ENCODE measurements at places on chromosomes 2 and 18. TPM values are rescaled to one million over a fixed set of nuclear protein-coding genes. Genes with fewer than 3 reads are reported as not detected.
A peak's percentile ranks its signal among the peaks of the same experiment; 100 is the strongest.

DNA sequence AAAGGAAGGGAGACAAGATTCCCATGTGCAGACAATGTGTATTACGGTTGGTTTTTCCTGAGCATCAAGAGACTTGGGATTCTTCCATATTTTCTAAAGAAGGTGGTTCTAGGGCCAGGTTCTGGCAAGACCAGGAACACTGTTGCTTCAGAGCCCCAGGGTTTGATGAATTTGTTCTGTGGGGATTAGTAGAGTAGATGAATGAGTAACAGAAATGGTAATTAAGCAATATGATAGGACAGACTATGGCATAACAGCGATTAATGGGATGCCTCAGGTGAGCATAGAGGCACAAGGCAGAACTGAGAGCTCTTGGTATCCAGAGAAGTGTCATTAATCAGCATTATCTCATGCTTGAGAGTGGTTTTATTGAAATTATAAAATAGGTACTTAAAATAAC lies 82.8 kb upstream of the PNPT1 start:
- no peak for DNase-seq

GRCh38 chr2:176553685-176554100 lies 284.5 kb downstream of the MTX2 start:
- DNase-seq: peak; percentile 38

DNA sequence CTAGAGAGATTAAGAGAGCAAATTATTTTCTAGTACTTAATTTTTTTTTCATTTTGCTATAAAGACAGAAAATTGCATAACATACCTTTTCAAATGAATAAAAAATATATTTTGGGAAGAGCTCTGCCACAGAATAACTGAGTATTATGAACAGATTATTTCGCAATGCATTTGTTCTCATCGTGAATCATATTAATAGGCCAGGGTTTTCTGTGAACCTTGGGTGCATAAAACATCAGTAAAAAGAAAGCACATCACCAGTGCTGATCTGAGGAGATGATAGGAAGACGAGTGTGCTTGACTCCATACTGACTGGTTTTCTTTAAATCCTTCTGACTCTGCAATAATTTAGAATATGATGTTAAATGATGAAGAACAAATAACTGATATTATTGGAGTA lies 409.1 kb downstream of the CPS1 start:
- DNase-seq: no peak

DNA sequence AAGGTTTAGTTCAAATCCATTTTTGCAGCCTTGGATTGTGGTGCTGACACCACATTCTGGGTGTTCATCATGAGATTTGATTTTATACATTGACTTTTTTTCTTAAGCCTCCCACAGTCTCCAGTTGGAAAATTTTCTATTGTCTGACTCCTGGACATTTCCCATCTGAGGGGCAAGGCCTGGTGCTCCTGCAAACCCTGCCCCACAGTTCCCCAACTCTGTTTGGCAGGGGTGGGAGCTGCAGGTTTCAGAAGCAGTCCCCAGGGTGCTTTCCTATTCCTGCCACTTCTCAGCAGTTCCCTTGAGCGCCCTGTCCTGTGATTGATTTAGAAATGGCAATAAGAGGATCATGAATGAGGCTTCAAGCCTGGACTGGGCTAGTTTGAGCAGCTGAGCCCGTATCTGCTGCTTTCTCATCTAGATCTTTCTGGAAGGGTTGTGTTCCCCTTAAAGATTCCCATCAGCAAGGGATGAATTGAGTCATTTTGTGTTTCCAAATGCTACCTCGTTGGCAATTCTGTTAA lies 77.0 kb downstream of the CIB4 start:
- DNase-seq: no peak

GRCh38 chr2:232890896-232891601 lies 21.0 kb downstream of the SNORC start:
- DNase-seq: peak; percentile 45

GRCh38 chr18:5997361-5997760 lies 102.0 kb upstream of the TMEM200C start:
- no peak for DNase-seq

SOWAHC gene
- total RNA-seq: 13.5 TPM

GRCh38 chr2:64283641-64284361 lies 139.6 kb upstream of the PELI1 start:
- DNase-seq: no peak

- DNase-seq: no peak
Observed at GRCh38 chr18:34933909-34934661, 107.1 kb upstream of the MAPRE2 start.

MFSD2B gene
- not detected for total RNA-seq

DNA sequence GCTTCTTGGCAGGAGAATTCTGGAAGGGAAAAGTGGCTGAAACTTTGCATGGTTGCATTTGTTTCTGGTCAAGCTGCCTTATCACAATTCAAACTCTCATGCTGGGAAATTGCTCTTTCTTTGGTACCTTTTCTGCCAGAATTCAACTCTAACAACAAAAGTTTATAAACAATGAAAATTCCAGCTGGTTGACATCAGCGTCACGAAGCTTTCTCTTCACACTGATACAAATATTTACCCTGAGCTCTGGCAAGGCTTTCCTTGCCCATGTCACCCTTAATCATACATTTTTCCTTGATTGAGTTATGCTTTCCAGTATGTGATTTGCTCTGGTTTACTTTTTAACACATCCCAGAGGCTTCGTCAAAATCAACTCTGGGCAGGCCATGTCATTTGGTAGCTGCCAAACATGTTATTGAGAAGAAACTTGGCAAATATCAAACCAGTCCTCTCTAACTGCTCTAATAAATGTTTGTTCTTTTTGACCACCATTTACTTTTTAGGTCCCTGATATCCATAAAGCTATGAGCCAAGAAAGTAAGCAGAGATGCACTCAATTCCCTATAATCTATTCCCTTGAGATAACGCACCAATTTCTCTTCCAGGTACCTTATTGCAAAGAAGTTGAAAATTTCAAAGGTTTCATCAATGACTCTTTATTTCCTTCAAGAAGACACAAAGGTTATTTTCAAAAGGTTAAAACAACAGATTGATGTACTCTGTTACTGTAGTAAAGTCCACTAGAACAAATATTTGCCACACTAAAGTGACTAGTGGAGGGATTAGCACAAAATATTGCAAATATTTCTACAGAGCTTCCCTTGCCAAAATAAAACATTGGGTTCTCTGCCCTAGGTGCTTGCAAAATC lies 1241.1 kb upstream of the ZEB2 start:
- DNase-seq: no peak

DNA sequence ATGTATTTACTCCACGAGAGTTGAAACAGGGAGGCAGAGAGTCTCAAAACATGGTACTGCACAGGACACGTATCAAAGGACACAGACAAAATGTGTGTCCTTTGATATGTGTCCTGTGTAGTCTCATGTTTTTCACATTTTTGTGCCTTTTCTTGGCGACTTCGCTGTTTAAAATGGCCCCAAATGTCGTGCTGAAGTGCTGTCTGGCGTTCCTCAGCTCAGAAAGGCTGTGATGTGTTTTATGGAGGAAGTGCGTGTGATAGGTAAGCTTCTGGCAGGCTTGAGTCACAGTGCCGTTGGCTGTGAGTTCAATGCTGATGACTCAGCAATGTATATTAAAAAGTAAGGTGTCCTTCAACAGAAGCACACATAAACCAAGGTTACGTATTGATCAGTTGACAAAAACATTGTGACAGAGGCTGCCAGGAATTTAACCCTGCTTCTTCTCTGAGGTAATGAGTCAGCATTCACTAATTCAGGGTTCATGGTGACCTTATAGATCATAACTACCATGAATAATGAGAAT lies 78.2 kb downstream of the DYSF start:
- DNase-seq: no peak

- DNase-seq: no peak
Observed at GRCh38 chr18:61334951-61335683, 1.9 kb downstream of the CDH20 start.

GRCh38 chr2:143577489-143577888 lies 448.3 kb downstream of the ARHGAP15 start:
- no peak for DNase-seq

METTL21A gene
- total RNA-seq: 22.7 TPM

DNA sequence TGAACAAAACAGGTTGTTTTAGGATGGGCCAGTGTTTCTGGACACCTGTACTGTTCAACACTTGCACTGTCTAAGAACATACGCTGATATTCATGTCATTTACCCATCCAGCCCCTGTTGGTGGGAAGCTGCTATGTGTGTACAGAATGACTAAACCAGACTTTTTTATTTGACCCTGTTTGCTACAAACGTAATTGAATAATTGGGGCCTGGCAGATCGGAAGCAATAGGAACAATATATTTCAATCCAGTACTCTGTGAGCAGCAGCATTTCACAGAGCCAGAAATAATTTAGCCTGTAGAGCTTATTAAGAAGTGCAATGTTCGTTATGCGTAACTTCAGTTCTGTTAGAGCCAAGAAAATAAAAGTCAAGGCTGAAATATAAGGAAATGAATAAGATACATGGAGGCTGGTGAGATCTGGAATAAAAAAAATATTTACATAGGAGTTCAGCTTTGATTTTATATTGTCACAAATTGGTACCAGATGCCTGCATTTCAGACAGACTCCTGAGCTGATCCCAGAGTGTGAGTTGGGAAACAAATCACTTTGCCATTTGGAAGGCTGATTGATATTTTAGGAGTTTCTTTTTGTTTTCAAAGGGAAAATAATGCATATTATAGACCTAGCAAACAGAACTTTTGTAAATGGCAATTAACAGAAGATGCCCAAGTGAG lies 19.7 kb downstream of the CABLES1 start:
- no peak for DNase-seq

DNA sequence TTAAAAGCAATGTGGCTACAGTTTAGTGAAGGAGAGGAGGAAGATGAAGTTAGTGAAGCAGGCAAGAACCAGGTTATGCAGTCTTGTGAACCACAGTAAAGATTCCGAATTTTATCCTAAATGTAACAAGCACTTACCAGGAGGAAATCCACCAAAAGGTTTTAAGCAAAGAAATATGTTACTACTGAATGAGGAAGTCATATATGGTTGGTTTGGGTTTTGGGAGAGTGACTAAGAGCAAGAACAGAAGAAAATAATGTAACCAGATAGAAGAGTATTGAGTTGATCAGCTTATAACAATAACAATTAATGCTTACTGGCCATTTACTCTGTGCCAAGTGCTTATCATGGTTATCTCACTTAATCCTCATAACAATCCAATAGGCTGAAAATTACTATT lies 1.9 kb downstream of the USP37 start:
- DNase-seq: no peak

DNA sequence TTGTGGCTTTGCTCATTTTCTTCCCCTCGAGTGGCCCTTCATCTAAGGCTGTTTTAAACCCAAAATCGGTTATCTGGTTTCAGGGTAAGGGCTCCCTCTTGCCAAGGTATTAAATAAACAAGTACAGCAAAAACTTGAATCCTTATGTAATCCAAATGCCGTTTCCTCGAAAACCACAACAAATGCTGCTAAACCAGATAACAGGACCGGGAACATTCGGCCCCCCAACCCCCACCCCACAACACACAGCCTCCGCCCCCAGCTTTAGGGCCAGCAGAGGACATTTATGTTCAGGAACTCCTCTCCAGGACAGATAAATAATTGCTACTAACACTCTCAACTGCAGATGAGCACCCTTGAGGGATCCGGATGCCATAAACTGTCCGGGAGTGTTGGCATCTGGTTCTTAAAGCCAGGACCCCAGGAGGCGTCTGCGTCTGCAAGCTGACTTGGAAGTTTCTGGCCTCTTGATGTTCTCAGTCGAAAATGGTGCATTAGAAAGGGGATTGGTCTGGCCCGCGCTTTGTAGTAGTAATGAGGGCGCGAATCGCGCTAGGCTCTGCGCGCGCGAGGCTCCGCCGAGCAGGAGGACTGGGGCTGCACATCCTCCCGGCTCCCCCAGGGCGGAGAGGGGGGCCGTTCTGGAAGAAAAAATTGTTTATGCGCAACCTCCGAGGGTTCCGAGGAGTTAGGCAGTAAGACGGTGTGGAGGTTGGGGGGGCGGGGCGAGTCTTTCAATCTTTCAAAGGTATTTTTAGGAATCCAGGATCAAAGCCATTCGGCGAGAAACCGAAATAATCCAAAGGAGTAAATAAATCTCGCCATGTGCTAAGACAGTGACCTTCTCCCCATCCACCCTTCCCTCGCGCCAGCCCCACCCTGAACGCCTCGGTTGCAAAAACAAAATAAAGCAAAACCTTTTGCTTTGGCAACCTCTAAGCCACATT lies 3.9 kb upstream of the ID2 start:
- no peak for DNase-seq

RNU2-63P gene
- not detected for total RNA-seq
